ENCODE measurements at places on chromosomes 5 and 9.

DNA sequence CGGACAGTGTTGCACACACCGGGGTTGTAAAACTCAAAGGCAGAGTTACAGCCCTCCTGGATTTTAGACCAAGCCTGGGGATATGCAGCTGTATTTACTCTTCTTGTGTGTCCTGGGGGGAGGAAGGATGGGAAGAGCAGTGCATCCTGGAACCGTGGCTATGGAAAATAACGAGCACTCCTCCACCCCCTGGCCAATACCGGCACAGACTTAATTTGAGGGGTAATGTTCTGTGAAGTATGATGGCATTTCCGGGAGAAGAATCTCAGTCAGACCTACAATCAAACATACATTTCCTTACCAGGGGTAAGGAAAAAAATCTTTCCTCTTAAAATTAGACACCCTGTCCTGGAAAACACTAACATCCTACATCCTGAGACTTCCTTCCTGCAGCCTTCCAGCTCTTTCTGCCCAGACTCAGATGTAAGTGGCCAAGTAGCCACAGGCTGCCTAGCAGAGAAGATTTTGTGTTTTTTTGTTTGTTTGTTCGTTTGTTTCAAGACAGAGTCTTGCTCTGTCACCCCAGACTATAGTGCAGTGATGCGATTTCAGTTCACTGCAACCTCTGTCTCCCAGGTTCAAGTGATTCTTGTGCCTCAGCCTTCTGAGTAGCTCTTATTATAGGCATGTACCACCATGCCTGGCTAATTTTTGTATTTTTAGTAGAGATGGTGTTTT is 11.0 kb upstream of the ERMP1 start:
- DNase-seq: no peak

DNA sequence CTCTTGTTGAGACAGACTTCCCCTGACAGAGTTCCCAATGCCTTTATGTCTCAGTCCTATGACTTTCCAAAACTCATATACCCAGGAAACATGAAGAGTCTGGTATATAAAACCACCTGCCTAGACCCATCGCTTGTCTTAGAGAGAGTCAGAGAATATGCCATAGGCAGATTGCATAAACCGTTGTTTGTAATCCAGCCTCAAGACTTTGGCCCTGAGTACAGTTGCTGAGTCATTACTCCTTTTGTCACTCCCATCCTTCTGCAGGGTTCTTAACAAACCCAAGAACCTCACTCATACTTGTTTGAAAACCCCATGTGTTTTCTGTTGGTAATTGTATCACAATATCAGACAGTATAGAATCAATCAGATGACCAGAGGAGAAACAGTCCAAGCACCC is 616.3 kb downstream of the SLCO4C1 start:
- DNase-seq: no peak

DNA sequence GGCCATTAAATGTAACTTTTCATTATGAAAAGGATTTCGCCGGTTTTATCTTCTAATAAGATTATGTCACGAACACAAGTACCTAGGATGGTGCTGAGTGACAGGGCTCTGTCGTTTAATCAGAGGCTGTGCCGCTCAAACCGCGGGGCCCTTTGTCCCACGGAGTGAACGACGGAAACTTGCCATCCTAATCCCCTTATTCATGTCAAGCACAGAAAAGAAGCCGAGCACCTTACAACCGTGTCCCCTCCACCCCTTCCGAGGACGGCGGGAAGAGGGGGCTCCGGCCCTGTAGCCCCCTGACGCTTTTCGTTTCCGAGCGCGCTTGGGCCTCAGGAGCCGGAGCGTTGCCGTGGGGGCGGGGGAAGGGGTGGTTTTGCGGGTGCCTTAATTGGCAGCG is 11.2 kb downstream of the LMX1B start:
- DNase-seq: no peak

DNA sequence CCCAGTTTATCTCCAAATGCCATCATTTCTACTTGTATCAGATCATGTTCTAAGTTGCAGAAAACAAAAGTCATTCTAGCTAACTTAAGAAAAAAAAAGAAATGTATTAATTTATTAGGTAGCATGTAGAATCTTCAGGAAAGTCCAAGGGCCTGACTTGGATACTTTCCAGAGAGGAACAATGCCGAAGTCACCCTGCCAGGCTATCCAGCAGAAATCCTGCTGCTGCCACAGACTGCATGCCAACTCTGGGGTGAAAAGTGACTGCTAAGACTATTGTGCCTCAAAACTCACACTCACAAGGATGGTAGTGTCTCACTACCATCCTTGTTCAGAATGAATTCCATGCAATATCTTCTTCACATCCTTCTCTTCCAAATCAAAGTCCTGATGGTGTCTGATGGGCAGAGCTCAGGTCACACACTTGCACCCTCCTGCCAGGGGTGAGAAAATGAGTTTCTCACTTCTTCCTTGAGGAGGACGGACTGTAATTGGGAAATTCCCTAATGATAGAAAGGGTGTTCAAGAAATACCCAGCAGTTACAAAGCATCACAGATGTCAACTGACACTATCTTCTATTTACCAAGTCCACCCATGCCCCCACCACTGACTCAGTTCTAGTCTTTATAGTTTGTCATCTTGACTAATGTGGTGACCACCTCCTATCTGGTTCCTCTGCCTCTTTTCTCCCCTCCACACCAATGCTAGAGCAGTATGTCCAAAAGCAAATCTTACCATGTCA is 279.4 kb downstream of the CWC27 start:
- no peak for DNase-seq

GRCh38 chr9:105475302-105475701 is 27.5 kb downstream of the FSD1L start:
- no peak for DNase-seq

DNA sequence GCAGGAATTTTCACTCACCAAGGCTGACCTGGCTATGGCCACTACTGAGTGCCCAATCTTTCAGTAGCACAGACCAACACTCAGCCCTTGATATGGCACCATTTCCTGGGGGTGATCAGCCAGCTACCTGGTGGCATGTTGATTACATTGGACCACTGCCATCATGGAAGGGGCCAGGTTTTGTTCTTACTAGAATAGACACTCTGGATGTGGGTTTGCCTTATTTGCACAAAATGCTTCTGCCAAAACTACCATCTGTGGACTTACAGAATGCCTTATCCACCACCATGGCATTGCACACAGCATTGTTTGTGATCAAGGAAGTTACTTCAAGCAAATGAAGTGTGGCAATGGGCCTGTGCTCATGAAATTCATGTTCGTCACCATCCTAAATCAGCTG is 69.7 kb upstream of the SH3GL2 start:
- DNase-seq: no peak

GRCh38 chr9:12935714-12936113 is 160.9 kb downstream of the LURAP1L start:
- DNase-seq: no peak

DNA sequence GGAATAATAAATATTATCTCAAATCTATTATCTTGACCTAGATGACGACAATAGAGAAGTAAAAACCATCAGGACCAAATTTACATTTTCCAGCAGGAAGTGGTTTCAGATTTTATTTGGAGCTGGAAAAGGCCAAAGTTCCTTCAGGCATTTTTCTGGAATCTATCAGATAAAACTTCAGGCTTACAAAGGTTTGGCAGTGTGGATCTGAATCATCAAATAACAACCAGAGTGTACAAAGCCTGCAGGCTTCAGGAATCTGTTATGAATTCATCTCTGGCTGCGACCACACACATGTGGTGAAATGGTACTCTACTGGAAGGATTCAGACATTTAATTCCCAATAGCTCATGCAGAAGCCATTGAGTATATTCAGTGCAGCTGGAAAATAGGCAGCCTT is 726.4 kb upstream of the GRAMD2B start:
- no peak for DNase-seq

GRCh38 chr5:143074414-143074996 is 304.3 kb downstream of the ARHGAP26 start:
- no peak for DNase-seq

GRCh38 chr5:108061941-108062340 is 320.0 kb downstream of the FBXL17 start:
- no peak for DNase-seq

- DNase-seq: no peak
Measured at GRCh38 chr5:57503433-57503832, 20.8 kb upstream of the ACTBL2 start.

- no peak for DNase-seq
Measured at GRCh38 chr5:176529741-176530141, 7.5 kb downstream of the RNF44 start.

DNA sequence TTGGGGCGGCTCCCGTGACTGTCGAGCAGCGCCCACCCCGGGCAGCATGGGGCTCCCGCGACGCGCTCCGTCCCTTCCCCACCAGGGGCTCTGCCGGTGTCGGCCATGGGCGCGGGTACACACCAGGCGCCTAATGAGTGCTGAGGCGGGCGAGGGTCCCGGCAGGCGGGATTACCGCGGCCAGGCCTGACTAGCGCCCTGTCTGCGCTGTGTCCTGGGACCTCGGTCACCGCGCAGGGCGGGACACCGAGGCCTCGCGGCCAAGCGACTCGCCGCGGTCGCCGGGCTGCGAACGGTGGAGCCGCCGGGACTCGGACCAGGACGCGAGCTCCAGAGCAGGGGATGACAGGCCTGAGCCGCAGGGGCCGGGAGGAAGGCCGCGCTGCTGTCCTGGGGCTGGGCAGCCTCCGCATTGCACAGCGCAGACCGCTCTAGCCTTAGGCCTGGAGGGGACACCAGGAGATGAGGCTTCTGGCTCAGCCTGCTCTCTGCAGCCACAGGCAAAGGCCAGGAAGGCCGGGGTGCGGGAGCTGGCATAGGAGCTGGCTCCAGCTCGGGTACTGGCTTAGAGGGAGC is 14.1 kb downstream of the LCN10 start:
- DNase-seq: no peak

DNA sequence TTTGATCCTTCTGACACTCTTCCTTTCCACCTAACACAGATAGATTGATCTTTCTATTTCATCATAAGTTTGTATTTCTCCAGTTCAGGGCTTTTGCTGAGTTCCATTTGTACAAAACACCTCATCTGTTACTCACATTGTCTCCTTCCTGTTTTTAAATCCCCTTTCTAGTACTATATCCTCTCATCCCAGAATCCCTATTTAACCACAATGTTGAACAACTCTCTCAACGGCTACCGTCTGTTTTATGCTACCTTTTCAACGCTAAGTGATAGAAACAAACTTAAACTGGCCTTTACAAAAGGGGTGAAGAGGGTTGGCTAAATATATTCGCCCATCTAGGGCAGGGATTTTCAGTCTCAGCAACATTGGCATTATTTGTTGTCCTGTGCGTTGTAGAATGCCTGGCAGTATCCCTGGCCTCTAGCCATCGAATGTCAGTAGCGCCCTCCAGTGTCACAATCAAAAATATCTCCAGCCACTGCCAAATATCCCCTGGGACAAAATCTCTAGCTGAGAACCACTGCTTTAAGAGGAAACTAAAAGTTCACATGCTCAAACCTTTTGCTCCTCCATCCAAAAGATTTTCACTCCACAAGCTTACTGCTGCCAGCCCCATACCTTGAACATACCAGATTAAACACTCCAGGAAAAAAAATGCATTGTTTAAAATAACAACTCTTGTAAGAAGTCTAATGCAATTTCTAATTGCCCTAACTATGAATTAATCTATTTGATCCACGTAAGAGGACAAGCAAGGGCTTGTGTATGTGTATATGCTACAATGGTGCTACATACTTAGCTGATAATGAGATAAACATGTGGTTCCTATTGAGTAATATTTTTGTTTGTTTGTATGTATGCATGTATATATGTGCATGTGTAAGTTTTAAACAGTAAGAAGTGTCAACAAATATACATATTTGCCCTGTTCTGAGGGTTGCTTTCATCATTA is 344.0 kb downstream of the PTPRD start:
- DNase-seq: no peak

- no peak for DNase-seq
Measured at GRCh38 chr9:121282277-121283079, 14.5 kb downstream of the GSN start.

DNA sequence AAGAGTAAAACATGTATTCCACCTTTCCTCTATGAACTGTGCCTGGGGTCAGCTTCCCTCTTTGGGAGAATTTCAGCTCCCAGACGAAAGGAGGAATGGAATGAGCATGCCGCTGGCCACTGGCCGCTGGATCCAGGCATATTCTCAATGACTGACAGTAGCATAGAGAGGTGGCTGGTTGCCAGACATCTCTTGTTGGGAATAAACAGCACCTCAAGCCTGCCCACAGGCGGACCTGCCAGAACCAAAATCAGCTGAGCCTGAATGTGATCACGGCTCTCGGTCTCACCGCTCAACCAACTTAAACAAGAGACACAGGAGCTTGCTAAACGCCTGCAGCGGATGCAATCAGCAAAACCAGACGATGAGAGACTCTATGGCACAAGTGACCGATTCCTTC is 20.6 kb downstream of the TBC1D9B start:
- no peak for DNase-seq

- DNase-seq: no peak
Measured at GRCh38 chr9:1637401-1637800, 377.7 kb upstream of the SMARCA2 start.

- DNase-seq: no peak
Measured at GRCh38 chr9:70878576-70878975, 242.8 kb downstream of the TRPM3 start.
